ENCODE measurements at places on chromosomes 13 and 19. TPM values are rescaled to one million over a fixed set of nuclear protein-coding genes. Genes with fewer than 3 reads are reported as not detected.
A peak's percentile ranks its signal among the peaks of the same experiment; 100 is the strongest.

Gene PALM
- 10.5 TPM for total RNA-seq

Gene TUBA3C
- not detected for total RNA-seq

DNA sequence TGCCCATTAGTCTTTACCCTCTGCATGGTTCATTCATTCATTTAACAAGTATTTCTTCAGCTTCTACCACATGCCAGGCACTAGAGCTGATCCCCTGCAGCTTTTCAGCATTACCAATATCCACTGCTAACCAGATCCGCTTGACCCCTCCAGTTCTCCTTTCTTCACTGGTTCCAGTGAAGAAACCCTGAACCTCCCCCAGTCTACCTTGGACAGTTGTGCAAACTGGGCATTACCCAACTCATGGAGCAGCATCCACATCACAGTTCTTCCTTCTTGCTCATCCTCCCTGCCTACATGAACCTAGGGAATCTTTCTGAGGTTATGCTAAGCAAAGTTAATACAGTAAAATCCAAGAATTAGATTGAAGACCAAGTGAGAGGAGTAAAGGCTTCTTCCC is 78.7 kb upstream of the SERP2 start:
- DNase-seq = no peak

Gene TMEM238
- 3.5 TPM for total RNA-seq

Gene DIAPH3
- total RNA-seq = 32.4 TPM

Gene PRSS57
- total RNA-seq = not detected

GRCh38 chr13:49113526-49114286 is 106.4 kb upstream of the MLNR start:
- DNase-seq = no peak

DNA sequence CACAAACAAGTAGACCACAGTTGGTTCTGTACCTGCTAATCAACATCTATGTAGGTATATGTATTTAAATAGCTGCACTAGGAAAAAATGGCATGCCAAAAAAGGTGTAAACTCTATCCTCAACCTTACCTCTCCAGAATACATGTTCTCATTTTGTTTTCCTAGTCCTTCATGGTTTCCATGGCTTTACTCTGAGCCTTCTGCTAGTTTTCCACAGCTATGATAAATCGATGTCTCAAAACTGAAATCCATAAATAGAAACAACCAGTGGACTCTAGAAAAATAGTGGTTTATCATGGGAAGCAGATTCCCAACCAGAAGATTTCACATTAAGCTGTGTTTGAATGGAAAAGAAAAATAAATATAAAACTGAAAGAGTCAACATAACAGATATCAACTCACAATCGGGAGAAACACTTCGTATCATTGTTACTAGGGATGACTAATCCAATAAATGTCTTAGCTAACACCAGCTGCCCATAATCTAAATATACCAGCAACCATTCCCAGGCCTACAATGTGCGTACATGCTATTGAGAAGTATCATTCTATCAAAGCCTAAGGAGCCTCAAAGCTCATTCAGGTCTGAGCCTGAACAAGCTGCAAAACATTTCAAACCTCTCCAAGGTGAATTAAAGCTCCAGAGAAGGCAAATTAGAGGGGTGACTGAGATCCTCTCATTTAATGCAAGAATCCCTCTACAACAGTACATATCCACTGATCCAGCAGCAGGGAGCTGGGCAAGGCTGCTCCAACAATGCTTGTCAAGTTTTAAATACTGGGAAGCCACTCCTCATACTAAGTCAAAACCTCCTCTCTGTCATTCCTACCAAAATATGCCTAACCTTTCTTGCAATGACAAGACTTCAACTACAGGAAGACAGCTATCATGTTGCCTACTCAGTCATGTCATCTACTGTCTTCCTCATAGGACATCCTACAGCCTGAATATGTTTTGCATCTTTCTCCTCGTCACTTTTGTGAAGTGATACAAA is 90.2 kb downstream of the KCTD12 start:
- no peak for DNase-seq

- no peak for DNase-seq
Measured at GRCh38 chr13:97278435-97279411, 56.6 kb downstream of the MBNL2 start.

Gene UBE2L5
- not detected for total RNA-seq

- no peak for DNase-seq
Measured at GRCh38 chr13:42028113-42028799, 20.2 kb upstream of the DGKH start.

GRCh38 chr13:34671137-34671536 is 270.9 kb upstream of the NBEA start:
- peak; percentile 48 for DNase-seq

DNA sequence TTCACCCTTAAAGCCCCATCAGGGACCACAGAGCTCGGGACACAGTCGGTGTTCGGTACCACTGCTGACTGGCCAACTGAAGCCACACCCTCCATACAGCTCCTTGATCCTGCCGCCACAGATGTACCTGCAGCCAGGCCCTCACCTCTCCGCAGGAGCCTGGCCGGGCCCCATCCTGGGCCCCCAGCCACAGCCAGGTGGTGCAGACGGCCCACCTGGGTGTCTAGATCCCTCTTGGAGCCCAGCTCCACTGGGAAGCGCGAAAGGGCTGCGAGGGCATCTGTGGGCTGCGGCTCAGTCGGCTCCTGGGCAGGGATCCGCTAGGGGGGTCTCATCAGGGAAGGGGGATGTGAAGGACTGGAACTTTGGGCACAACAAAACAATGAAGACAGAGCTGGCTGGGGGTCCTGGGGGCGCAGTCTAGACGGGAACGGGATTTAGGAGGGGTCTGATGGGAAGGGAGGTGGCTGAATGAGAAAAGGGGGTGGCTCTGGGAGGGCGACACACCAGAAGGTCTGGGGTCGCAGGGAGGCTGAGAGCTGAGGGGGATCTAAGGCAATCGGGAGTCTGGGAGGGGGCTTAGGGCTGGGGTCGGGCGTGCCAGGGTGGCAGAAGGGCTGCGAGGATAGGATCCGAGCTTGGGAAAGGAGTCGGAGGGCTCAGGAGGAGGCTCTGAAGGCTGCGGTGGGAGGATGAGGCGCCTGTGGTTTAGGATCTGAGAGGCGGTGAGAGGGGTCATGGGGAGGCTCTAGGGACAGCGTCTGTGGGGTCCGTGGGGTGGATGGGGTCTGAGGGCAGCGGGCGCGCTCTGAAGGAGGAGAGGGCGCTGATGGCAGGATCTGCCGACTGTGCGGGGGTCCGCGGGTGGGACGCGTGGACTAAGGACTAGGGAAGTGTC is 15.8 kb downstream of the PRODH2 start:
- no peak for DNase-seq

Gene PSG3
- total RNA-seq = not detected

Gene AMER2
- not detected for total RNA-seq

DNA sequence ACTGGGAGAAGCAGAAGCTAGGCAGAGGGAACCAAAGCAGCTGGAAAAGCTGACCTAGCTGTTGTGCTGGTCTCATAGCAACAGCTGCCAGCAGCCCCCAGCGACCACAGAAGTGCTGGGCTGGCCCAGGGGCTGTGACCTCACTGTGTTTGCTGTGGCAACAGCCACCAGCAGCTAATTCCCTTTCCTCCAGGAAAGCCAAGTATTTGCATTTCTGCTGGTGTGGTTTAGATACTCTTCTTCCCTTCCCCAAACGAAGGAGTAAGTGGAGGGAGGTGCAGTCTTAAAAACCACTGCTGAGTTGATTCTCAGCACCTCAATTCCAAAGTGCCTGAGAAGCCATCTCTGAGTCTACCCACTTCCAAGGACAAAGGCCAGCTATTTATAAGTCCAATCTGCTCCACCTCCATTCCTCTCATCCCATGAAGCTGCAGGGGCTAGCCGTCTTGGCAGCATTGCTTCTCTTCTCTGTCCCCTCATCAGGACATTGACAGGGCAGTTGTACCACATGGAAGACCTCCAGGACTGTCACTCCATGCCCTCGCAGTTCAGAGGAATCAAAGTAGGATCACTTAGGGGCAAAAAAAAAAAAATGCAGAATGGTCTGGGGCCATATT is 11.5 kb upstream of the CCDC97 start:
- DNase-seq = peak; percentile 39

DNA sequence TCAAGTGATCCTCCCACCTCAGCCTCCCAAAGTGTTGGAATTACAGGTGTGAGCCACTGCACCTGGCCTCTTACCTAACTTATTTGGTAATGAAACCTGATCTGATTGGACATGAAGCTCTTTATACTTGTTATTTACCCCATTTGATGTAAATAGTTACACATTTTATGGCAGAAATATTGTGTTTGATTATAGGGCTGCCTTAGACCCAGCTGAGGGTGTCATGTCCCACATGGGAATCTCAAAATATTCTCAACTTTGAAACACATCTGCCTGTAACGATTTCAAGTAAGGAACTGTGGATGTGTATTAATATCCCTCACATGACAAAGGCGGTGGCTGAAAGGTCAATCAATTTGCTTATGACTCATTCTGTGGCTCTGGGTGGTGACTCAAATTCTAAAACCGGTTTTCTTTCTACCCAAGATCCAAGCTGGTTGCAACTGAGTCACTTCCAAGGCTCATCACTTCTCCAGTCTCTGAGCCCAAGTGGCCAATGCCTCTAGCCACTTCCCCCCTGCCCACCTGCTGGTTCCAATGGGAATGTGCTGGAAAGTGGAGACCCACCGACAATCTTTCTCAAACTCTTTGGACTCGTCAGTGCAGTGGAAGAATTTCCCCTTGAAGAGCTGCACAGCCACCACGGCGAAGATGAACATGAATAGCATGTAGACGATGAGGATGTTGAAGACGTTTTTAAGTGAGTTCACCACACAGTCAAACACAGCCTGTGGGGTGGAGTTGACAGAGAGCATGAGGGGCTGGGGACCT is 110.9 kb downstream of the IER2 start:
- peak; percentile 81 for DNase-seq

DNA sequence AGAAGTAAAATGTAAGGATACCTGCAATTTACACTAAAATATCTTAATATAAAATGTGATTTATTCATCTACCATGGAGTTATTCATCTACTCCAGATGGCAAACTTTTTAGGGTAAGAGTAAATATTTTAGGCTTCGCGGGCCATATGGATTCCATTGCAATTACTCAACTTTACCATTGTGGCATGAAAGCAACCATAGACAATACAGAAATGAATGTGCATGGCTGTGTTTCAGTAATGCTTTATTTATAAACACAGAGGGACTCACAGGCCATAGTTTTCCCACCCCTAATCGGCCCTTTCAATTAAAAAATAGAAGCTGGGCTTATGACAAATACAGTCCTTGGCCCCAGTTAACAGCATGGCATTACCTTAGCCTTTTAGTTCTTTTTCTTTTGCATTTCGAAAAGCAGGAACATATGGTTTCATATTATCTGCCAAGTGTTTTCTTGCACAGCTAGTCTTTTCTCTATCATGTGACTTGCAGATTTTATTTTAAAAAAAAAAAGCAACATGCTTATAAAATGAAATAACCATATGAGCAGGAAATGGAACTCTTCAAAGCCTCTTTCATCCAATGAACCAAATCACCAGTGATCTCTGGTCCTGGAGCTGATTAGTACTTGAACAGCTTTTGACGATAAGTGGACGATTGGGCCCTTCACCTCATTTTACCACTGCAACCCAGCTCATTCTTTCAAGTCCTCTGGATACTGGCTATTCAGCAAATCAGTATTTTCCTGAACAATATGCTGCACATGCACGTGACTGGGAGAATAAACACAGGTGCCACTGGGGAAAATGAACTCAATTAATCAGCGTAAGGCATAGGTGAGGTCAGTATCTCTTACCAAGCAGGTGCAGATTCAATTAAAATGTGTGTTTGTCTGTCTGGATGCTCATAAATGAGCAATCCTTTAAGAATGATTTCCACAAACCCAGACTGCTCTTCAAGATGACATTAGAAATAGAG is 63.9 kb downstream of the LHFPL6 start:
- peak; percentile 24 for DNase-seq

Gene SIAH3
- not detected for total RNA-seq

GRCh38 chr13:78609464-78610205 is 6.3 kb upstream of the POU4F1 start:
- no peak for DNase-seq

- peak; percentile 62 for DNase-seq
Measured at GRCh38 chr19:19214892-19215291, 3.1 kb downstream of the NCAN start.

DNA sequence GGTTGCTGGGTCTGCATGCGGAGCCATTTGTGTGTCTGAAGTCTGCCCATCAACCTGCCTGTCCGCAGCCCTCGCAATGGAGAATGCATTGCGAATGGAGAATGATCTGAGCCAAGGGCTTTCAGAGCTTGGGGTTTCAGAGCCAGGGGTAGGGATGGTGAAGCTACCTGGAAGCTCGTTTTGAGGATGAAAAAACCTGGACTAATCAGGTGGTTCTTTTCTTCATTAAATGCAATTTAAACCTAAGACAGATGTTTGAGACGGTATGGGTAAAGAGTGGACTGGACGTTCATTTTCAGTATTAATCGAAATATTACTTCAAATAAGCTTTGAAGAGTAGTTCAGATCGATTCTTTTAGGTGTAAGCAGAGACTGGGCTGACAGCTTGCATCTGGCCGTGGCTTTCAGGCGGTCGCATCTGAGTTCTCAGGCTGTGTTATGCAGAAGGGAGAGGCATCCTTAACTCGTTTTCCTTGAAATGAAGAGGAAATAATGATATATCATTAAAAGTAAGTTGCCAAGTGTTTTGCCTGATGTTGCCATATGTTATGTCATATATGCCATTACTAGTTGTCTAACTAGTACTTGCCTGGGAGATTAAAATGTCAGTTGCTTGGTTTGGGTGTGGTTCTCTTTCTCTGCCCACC is 801 bp downstream of the MCF2L start:
- DNase-seq = no peak

- DNase-seq = peak; percentile 56
Measured at GRCh38 chr19:7224209-7224686, 70.0 kb downstream of the INSR start.

GRCh38 chr19:45650722-45651121 is 11.5 kb upstream of the EML2 start:
- no peak for DNase-seq

DNA sequence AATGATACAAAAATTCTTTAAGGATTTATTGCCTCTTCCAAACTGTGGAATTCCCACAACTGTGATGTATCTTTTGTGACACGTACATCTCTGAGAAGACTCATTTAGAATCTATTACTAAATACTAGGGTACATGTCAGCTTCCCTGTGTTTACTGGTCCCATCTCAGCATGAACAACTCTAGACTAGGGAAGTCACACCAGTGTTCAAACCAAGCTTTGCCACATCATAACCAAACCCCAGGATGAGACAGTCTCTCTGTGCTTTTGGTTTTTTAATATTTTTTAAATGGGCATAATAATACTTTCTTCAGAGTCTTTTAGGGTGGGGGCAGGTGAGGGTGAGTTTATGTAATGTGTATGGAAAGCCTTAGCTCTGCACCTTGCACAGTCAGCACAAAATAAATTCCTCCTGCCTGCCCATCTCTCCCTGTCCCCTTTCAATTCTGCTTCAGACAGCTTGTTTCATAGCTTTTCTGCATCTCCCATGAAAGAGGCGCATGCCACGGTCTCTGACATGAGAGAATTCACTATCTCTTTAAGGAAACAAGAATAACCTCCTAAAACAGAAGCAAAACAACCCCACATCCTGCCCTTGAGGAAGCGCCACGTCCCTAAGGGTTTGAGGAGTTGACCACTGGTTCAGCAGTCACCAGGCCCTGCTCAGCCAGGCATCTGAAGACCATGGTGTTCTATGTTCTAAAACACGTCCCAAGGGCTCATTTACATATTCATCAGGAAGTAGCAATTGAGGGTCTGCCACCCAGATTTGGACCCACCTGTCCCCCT is 174.5 kb downstream of the USP12 start:
- no peak for DNase-seq

GRCh38 chr13:76777096-76777495 is 109.1 kb downstream of the KCTD12 start:
- DNase-seq = no peak

- no peak for DNase-seq
Measured at GRCh38 chr19:51783372-51783771, 11.6 kb upstream of the FPR3 start.
